ENCODE measurements at places on chromosomes 11 and 22. TPM values are rescaled to one million over a fixed set of nuclear protein-coding genes. Genes with fewer than 3 reads are reported as not detected.

DNA sequence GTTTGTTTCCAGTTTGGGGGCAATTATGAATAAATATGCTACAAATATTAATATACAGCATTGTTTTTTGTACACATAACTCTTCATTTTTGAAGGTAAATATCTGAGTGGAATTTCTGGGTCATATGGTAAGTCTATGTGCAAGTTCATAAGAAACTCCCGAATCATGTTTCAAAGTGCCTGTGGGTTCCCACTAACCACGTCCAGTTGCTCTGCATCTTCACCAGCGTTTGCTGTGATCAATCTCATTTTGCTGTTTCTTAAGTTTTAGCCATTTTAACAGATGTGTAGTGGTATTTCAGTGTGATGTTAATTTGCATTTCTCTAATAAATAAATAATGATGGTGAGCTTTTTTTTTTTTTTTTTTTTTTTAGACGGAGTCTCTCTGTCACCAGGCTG is 14.2 kb upstream of the CSRP3 start:
- DNase-seq, result no peak

DNA sequence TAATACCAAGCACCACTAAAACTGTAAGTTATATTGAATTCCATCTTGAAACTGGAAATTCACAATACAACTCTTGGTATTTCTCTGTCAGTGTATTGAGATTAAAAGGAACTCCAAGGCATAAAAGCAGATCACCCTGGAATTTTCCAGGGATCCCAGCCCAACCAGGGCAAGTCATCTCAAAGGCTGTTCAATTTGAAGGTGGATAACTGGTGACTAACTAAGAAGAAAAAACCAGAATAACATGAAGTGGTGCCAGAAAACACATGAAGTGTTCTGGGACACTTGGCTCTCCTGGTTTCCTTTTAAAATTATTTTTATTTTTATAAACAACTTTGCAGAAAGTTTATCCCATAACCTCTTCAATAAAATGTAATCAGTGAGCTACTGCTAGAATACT is 7.8 kb upstream of the BMAL1 start:
- no peak for DNase-seq

The PRDM10 gene
- 3.7 TPM for polyA plus RNA-seq

GRCh38 chr22:32744176-32744959 is 57.1 kb upstream of the TIMP3 start:
- DNase-seq, result no peak

- DNase-seq, result no peak
Measured at GRCh38 chr22:43616645-43617044, 195.5 kb downstream of the EFCAB6 start.

- DNase-seq, result no peak
Measured at GRCh38 chr11:19988598-19988997, 171.7 kb downstream of the DBX1 start.

- DNase-seq, result no peak
Measured at GRCh38 chr11:111297696-111298095, 650 bp upstream of the POU2AF3 start.

The OR6A2 gene
- polyA plus RNA-seq, result not detected

DNA sequence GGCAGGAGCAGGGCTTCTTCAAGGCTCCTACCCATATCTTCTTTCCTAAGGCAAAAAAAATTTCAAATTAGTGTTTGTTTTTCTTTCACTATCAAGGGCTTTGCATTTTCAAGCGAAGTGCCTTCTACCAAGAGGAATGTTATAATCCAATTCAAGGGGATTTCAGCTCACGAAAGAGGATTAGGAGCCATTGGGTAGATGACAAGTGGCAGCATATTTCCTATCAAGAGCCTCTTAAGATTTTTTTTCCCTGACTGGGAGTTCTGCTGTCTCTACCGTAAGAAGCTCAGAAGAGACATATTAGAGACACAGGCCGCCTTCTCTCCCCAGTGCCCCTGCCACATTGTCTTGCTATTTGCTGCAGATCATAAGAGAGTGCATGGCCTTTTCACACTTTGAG is 55.9 kb upstream of the BMAL1 start:
- no peak for DNase-seq

DNA sequence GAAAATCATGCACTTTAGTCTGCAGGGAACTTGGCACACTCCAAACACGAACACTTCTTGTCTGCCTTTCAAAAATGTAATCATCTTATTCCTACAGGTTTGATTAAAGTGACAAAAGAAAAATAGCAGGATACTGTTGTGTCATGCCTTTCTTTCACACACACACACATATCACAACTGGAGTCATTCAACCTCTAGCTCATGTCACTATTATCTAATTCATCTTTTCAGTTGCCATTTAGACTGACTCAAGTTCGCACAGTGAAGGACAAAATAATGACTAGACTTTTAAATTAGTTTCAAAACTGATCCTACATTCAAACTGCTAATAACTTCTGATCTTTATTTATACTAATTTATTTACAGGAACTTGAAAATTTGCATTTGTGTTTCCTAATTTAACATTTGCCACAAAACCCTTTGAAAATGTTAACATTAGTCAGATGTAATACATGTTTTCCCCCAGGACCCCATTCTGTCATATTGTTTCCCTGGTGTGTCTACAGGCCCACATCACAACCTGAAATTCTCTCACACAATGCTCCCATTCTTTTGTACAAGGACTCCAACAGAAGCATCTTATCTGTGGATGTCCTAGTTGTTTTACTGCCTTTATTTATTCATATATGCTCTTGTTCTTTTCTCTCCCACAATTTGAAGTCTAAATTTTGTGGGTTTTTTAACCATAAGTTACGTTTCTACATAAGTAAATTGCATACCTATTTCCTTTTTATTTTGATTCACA is 171.1 kb downstream of the GRIA4 start:
- no peak for DNase-seq

DNA sequence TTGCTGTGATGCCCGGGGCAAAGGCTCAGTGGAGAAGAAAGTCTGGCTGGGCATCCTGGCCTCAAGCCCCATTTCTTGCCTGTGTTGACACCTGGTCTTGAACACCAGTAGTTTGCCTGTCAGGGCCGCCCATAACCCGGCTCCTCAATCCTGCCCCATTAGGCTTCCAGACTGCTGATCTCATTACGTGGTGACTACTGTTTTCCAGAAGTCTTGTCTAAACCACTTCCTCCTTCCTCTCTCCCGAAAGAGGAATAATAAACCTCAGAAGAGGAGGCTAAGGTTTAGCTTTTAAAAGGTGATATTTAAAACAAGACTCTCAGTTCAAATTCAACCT is 97.7 kb downstream of the CD44 start:
- DNase-seq, result no peak

DNA sequence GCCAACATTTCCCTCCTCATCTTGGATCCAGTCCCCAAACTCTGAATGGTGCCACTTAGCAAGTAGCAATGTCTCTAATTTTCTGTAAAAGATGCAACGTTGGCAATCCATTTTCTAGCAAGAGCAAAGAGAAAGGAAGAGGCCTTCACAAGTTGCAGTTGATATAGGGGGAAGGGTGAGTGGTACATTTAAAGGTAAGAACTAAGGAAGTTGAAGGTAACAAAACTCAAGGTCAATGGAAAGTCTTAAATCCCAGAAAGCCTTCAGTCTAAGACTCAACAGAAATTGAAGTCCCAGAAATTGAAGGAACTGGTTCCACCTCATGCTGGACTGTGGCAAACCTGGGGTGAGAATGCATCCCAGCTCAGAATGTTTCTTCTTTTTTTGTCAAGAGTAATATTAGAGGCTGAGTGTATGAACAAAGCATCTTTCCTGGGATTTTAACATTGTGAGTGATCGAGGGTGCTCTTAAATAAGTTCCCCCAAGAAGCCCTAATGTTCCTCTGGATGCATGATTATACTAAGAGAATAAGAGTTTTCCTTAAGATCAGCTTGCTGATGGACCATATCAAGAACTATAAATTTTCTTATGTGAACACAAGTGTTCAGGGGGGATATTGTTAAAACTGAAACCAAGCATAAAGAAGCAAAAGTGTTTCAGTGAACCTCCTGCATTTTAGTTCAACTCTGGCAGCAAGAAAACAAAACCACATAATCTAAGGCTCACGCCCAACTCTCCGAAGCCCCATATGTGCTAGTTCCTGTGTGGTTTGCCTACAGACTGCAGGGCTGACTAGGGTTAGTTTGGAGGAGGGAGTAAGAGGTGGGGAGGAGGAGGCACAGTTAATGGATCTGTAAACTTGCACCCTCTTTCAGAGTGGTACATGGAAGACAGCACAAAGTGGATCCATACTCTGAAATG is at the start of gene GRAP2:
Gene GRAP2 (plus strand): TSS at position 779 of the 922 bp plus-strand sequence. CDS start 46,023 bp downstream, outside the sequence.
- peak; percentile 71 for DNase-seq

DNA sequence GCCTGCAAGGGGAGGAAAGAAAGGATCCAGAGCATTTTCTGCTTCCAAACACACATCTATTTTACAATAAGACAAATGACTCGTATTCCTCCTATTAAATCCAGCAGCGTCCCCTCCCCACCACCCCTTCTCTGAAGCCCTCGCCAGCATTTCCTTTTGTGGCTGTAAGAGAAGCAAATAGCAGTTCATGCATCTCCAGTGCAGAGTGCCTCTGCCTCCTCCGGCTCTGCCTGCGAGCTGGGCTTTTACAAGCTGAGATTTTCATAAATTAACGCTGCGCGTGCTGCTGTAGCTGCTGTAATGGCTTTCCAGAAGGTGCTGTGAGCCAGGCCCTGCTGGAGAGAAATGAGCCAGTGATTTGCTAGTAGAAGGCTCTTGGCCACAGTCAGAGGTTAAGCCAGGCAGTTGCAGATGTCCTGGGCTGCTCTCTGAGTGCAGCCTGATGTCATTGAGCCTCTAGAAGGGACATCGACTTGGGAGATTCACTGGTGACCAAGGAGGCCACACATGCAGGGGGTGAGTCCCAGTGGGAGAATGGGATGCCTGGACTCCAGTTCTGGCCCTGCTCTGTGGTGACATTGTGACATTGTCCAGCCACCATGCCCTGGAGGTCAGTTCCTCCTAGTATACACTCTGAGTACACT is 134.5 kb upstream of the NAV2 start:
- no peak for DNase-seq

Measured in naive thymus-derived CD8-positive, alpha-beta T cell (primary cell).